ENCODE measurements at places on chromosomes 12 and 14.

DNA sequence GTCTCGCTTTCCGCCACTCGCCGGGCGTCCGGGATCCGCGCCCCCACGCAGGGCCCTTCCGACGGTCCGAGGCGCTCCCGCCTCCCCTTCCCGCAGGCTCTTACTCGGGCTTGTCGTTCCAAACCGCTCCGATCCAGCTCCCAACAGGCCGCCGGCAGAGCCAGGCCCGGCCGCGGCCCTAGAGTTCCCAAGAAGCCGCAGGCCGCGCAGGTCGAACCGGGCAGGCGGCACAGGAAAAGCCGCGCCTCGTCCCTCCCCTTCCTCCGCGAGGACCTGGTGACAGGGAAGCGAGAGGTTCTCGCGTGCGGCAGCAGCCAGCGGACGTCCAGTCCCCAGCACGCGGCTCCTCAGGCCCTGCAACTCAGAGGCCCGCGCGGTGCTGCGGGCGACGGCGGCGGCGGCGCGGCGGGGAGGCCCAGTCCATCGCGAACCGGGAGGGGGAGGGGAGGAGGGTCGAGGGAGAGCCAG, 272 bp downstream of the HECTD1 start:
- DNase-seq, result no peak

- no peak for DNase-seq
Measured at GRCh38 chr12:779745-780734, 27.7 kb downstream of the WNK1 start.

DNA sequence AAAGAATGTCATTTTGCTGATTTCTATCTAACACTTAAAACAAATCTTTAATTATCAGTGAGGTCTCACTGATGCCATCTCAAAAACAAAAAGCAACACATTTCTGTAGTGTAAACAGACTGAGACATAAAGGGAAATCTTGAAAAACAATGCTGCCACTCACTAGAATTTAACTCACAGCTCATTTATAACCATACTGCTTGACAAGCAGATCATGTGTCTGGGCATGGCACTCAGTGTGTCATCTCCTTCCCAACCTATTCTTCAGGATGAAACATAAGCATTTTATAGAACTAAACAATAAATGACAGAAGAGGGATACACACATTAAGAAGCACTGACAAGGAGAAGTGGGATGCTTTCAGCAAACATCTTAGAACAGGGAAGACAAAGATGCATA, 22.4 kb downstream of the ATF7 start:
- DNase-seq, result no peak

GRCh38 chr12:69512820-69513219, 42.6 kb downstream of the FRS2 start:
- no peak for DNase-seq

DNA sequence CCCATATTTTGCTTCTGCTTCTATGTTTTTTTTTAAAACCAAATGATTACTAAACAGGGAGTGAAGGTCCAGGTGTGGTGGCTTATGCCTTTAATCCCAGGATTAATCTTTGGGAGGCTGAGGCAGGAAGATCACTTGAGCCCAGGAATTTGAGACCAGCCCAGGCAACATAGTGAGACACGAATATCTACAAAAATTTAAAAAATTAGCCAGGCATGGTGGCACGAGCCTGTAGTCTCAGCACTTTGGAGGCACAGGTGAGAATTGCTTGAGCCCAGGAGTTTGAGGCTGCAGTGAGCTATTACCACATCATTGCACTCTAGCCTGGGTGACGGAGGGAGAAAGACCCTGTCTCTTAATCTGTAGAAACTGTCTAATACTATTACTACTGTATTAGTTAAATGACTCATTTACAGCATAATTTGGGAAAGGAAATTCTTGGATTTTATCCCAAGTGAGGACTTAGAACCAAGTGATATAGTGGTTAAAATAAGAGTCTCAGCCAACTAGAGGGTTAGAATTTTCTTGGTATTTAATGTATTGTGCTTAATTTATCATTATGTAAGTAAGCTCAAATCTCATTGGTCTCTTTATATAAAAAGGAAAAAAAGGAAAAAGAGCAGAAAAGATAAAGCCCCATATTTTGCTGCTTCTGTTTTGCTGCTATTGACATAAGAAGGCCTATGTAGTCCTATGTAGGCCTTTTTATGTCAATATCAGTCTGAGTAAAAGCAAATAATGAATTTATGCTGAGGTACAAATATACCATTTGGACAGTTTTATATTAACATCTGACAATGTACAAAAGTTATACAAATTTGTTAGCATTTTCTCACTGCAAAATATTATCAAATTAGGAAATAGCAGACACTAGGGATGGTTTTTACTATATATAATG, 163.4 kb downstream of the RAD51B start:
- DNase-seq, result no peak

- DNase-seq, result no peak
Measured at GRCh38 chr12:52391618-52392002, 6.2 kb upstream of the KRT84 start.

DNA sequence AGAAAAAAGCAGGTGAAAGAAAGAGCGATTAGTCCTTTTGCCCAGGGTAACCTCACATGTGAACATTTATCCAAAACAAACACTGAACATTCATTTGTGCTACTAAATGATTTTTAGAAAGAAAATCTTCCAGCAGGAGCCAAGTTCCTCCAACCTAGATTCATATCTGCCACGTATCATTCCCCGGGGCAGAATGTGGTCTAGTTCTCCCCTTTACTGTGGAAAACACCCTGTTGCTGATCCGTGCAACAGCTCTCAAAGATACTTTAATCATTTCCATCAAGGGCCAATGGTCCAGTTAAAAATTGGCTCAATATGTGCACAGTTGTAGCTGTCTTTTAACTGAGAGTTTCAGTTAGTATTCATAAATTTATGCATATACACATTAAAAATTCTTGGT, 479.1 kb downstream of the ATP23 start:
- DNase-seq, result no peak

- no peak for DNase-seq
Measured at GRCh38 chr12:24173067-24173466, 223.6 kb upstream of the SOX5 start.

- DNase-seq, result no peak
Measured at GRCh38 chr12:130640901-130641300, 75.2 kb downstream of the RIMBP2 start.

- no peak for DNase-seq
Measured at GRCh38 chr12:104974626-104975290, 11.4 kb upstream of the NOPCHAP1 start.

DNA sequence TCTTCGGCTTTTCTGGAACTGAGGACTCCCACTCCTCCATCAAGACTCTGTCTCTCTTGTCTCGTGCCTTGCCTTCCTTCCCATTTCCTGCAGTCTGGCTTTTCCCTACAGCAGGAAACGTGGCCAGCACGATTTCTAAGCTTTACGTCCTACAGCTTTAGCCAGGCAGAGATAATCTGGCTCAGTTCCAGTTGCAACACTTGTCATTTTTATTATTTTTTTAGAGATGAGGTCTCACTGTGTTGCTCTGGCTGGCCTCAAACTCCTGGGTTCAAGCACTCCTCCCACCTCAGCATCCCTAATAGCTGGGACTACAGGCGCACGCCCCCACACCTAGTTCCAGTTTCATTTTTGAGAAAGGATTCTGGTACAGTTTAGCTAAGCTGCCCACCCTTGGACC, 19.9 kb downstream of the CALM1 start:
- no peak for DNase-seq

DNA sequence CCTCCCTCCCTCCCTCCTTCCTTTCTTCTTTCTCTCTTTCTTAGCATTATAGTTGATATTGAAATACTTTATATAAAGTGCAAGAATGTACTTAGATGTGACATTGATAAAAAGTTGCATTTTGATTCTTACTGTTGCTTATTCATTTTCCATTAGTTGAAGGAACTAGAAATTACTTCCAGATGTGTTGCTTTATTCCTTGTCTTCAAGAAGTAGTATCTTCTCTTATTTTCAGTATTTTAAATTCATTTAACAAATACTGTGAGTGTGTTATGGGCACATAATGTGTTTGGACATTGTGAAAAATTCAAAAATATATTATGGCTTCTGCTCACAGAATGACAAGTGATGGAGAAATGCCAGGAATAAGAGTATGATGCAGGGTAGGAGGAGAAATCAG, 45.6 kb downstream of the TRMT5 start:
- DNase-seq, result no peak

GRCh38 chr14:61104358-61104757, 123.3 kb downstream of the SLC38A6 start:
- no peak for DNase-seq

DNA sequence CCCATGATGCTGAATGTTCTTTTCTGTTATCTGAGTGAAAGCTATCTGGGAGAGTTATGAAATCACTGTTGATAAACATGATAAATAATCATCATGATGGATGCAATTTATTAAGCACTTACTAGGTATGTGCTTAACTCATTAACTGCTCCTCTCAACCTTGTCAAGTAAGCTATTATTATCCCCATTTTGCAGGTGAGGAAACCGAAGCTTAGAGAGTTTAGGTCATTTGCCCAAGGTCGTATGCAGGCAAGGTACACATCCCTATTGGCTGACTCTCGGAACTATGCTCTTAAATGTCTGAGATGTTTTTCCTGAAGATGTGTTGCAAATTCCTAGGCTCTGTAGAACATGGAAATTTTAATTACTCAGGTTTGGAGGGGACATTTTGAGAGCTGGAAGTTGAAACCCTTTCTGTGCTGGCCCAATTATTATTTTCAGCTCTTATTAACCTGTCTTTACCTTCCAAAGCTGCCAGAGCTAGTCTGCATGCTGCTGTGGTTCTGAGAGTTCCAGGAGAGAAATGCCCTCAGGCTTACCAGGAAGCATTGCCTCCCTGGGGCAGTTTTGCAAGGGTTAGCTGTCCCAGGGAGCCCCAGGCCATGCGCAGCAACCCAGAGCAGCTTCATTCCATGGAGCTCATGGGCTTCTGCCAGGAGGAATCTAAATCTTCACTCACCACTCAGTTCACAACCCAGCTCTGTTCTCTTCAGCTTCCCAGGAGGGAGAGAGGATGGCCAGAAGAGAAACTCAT, 55.6 kb upstream of the OAS1 start:
- no peak for DNase-seq

GRCh38 chr14:69005432-69006148, 26.5 kb upstream of the ACTN1 start:
- no peak for DNase-seq

DNA sequence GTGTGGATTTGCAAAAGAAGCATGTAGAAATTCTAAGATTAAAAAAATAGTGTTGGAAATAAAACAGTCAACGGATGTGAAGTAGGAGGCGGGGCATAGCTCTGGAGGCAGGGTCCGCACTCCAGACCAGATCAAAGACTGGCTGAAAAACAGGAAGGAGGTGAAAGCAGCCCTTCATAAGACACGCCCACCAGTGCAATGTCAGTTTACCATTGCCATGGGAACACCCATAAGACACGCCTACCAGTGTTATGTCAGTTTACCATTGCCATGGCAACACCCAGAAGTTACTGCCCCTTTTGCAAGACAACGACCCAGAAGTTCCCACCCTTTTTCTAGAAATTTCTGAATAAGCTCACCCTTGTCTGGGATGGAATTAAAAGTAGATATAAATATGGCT, 87.1 kb downstream of the FZD10 start:
- no peak for DNase-seq

- no peak for DNase-seq
Measured at GRCh38 chr12:27186022-27186839, 57.9 kb upstream of the STK38L start.

DNA sequence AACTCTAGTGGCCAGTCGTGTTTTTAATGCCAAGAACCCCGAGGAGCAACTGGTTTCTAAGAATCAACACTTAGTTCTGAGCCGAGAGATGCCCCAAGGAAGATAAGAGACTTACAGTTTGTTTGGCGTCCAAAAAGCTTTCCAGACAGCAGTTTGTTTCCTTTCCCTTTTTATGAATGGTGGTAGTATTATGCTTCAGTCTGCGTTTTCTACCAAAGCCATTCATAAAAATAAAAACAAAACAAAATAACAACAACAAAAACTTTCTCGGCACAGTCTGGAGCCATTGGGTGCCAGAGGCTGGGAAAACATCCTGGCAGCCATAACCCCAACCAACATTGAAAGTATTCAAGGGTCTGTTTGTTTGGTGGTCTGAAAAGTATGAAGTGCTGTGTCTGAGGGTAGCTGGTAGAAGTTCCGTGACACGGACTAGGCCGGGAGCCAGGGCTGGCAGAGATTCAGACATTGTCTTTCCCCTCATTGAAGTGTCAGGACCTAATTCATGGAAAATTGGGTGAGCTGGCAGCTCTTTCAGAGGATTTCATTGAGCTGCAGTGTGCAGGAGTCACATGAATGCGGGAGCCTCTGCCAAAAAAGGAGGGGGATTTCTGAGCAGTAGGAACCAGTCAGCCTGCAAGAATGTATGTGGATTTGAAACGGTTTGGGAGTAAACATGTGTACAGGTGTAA, 124.2 kb downstream of the HMGA2 start:
- DNase-seq, result no peak

GRCh38 chr12:101305226-101305779, 25.4 kb downstream of the UTP20 start:
- no peak for DNase-seq

- DNase-seq, result no peak
Measured at GRCh38 chr12:11991604-11992003, 79.1 kb upstream of the BCL2L14 start.

- no peak for DNase-seq
Measured at GRCh38 chr12:108234158-108234557, 105.0 kb downstream of the CMKLR1 start.

GRCh38 chr12:3216726-3217682, 139.8 kb downstream of the TSPAN9 start:
- no peak for DNase-seq

DNA sequence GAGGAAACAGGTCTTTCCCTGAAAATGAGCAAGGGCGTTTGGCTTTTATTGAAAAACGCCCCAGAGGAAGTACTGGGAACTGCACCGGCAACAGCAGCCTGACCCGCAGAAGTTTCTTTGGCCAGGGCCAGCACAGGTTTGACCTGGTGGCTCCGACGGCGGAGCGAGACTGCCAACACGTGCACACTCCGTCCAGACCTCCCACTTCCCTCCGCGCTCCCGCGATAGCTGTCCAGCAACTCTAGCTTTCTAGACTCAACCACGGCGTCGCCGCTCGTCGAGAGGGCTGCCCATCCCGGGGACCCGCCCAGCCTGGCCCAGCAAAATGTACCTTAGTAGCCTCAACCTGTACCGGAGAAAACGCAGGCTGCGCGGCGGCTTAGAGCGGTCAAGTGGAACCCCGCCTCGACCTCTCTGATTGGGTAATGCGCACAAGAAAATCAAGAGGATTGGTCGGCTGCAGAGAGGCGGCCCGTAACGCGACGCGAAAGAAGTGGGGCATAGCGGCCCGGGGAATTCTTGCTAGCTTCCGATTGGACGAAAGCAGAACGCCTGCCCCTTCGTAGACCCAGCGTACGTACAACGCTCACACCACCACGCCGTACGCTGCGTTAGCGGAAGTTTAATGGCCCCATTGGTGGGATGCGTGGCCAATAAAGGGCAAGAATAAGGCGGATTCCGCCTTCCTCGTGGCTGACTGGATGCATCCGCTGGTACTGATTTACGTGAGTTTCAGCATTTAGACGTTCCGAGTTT, at the start of gene WDR89:
Gene WDR89, minus strand, starts transcription at position 399 of the 756 bp plus-strand sequence. CDS start 41,929 bp downstream, outside the sequence.
- DNase-seq, result peak; percentile 89

DNA sequence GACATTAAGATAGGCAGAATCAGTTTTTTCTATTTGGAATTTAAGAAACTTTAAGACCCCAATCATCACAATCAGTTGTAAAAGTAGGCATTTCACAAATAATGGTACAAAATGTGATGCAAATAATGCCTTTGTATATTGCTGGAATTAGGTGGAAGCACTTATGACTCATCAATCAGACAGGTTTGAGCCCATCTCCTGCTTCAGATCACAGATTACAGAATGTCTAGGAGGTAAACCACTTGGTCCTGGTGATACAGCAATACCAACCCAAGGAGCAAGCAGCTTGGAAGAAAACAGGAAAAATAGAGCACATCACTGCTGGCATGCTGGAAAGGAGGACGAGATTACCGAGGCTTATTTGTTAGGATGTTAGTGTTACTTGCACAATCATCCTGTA, 57.6 kb downstream of the C12orf56 start:
- DNase-seq, result no peak
